NCI-H1048 (cell line): ENCODE measurements at places on chromosomes 16 and 17.
A peak's percentile ranks its signal among the peaks of the same experiment; 100 is the strongest.

DNA sequence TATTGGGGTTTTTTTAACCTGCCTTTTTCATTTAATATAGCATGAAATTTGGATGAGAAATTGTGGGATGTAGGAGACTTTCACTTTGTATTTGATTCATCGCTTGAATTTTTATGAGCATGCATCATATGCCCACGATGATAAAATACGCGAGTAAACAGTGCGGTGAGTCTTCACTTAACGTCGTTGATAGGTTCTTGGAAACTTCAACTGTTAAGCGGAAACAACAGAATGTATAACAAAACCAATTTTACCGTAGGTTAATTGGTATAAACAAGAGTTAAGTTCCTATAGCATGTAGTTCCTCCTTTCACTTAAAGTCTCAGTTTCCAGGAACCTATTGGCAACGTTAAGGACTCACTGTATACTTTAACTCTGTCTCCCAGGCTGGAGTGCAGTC, 28.7 kb downstream of the MMP15 start:
- no peak for DNase-seq

- DNase-seq, result no peak
These were observed 42.0 kb upstream of the RPL38 start for GRCh38 chr17:74161503-74161875.

DNA sequence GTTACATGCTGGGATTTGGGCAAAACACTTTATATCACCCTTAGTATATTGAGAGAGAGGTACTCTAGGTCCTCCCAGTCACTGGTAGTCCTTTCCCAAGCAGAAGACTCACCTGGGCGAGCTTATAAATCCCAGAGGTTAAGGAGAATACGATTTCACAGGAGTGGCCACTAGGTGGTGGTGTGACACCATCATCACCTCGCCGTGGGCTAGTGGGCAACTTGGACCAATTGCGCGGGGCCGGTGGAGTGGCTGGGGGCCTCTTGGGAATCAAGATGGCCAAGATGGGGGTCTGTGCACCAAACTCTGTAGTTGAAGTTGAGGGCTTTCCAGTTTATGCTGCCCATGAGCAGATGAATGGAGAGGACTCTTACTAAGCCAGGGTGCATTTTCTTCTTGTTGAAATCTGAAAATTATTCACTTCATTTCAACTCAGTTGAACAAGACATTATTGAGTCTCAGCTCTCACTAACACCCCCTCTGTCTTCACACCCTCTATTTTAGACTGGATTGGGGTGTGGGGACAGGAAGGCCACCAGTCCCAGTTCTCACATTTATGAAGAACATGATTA, 38.2 kb upstream of the PIRT start:
- no peak for DNase-seq

DNA sequence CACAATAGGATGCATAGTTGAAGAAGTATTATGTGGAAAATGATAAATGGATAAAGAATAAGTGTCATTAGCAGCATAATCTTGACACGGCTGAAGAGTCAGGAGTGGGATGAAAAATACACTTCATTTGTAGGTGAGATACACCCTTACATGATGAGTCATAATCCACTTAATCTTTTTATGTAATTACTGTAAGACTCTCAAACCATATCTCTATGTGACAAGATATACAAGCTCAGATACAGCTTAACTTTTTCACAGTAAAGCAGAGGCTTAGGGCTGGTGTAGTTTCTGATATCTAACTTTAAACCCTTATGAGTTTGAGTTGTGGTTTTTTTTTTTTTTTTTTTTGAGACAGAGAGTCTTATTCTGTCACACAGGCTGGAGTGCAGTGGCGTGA, 101.2 kb downstream of the FTO start:
- DNase-seq, result no peak

GRCh38 chr17:31318298-31318801, 3.1 kb downstream of the EVI2A start:
- DNase-seq, result no peak

- no peak for DNase-seq
These were observed 2.0 kb upstream of the NDRG4 start for GRCh38 chr16:58497935-58498334.

- DNase-seq, result no peak
These were observed 32.1 kb downstream of the NDE1 start for GRCh38 chr16:15682105-15682570.

- no peak for DNase-seq
These were observed 15.2 kb downstream of the ANKRD40 start for GRCh38 chr17:50692448-50693035.

DNA sequence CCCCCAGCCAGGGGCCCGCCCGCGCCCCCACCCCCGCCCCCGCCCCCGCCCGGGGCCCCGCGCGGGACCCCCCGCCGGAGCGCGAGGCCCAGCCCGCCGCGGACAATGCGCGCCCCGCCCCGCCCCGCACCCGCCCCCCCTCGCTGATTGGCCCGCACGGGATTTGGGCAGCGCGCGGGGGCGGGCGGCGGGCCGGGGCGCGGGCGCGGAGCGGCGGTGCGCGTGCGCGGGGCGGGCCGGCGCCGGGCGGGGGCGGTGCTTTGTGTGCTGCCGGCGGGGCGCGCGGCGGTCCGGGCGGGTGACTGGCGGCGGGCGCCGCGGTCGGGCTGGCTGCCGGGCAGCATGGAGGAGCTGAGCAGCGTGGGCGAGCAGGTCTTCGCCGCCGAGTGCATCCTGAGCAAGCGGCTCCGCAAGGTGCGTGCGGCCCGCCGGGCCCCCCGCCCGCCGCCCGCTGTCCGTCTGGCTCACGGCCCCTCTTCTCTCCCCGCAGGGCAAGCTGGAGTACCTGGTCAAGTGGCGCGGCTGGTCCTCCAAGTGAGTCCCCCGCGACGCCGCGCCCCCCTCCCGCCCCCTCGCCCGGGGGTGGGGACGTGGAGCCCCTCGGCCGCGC, at the start of gene CBX2:
TSS of gene CBX2 (plus strand) at position 255 of the 610 bp plus-strand sequence. CDS start at position 343, 88 bp downstream.
- peak; percentile 68 for DNase-seq

DNA sequence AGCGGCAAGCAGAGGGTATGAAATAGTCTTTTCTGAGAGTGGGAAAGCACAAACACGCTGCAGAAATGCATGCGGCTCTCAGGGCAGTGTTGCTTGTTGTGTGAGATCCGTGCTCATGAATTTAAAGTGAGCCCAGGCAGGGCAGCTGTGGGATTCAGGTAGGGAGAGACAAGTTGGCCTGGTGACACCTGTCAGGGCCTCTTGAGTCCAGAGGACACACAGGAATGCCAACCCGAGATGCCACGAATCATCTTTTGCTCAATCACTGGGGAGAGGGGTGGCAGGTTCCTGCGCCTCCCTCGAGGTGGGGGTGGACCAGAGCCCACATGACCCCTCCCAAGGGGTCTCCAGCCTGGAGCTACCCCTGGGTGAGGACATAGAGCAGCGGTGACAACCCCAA, 211.9 kb downstream of the GSG1L start:
- DNase-seq, result no peak

GRCh38 chr16:29029168-29029994, 44.5 kb downstream of the LAT start:
- DNase-seq, result no peak

GRCh38 chr17:79840989-79841286, 1.7 kb upstream of the CBX4 start:
- no peak for DNase-seq

- DNase-seq, result no peak
These were observed 5.9 kb upstream of the SDK2 start for GRCh38 chr17:73650140-73650539.

- no peak for DNase-seq
These were observed 529.1 kb downstream of the WWOX start for GRCh38 chr16:78628461-78629045.

DNA sequence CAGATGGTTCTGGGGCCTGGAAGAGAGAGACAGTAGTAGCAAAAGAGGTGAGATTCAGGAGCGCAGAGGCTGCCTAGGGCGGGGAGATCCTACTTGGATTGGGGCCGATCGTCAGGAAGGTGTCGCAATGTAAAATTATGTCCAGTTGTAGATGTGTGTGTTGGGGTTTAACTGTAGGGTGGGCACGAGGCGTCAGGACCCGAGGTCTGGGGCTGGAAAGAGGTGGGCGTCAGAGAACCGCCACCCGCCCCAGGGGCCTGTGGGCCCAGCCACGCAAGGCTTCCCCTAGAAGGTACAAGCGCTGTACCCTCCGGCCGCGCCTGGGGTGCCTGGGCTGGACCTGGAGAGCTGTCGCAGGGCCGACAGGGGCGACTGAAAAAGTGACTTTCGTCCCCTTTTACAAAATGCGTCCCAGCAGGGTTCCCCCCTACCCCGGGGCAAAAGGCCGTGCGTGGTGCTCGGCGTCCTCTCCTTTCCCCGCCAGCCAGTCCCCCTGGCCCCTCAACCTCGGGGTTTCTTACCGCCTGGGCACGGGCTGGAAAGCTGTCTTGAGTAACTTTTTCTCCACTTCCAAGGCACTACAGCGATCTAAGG, 2.8 kb downstream of the IRX3 start:
- no peak for DNase-seq

DNA sequence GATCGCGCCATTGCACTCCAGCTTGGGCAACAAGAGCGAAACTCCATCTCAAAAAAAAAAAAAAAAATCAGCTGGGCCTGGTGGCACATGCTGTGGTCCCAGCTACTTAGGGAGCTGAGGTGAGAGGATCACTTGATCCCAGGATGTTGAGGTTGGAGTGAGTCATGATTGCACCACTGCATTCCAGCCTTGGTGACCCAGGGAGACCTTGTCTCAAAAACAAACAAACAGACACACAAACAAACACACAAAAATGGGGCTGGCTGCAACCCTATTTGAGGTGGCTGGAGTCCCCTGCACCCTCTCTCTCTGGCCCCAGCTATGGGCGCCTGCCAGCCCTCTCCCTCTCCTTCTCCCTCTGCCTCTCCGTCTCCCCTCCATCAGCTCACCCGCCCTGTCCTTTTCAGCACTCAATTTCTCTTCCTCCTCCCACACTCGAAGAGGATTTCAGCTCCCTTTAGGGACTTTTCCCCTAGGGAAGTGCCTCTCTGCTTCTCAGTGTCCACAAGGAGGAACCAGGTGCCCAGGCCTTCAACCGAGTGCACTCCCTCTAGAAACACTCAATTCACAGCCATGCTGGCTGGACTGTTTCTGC, 17.5 kb upstream of the TFAP4 start:
- DNase-seq, result no peak

DNA sequence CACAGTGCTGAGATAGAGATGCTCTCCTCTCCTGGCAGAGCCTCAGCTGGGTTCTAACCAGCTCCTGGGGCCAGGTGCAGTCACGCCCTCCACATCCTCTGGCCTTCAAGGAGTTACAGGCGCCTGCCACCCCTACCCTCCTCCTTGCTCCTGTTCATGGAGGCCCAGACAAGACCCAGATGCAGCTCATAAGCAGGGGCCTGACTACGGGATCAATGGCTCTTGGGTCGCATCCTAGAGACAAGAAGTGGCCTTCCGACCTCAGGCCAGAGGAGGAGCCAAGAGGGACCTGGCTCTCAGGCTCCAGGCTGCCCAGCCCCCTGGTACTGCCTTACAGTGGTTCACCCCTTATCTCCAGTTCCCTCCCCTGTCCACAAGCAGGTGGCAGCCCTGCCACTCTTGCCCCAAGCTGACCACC, 23.0 kb downstream of the ARHGAP27 start:
- no peak for DNase-seq

- DNase-seq, result no peak
These were observed 18.9 kb downstream of the ACSF3 start for GRCh38 chr16:89112377-89113151.

DNA sequence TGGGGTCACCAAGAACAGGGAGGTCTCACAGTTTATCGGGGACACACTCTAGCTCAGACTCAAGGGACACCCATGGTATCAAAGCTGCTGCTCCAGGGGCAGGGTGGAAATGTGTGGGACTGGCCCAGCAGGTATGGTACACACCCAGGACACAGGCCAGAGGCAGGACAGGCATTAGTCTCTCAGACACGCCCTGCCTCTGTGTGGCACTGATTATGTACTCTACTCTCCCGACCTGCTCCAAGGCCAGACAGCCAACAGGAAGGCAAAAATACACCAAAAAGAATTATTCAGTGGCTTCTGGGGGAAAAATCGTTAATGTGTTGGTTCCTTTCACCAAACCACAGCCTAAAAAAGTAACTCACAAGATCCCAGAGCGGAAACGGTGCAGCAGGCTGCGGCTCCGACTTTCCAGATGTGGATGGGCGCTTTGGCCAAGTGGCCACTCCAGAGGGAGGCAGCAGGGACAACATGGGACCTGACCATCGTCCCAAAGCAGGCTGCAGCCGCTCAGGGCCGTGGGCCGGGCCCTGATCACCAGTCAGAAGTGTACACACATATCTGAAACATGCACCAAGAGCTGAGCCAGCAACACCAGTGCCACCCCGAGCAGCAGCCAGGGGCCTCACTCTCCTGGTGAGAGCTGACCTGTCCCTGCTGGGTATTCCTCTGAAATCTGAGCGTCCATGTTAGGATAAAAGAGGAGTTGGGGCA, 1.0 kb upstream of the SIRT7 start:
- no peak for DNase-seq

- no peak for DNase-seq
These were observed 4.1 kb downstream of the KRT10 start for GRCh38 chr17:40818343-40818732.

DNA sequence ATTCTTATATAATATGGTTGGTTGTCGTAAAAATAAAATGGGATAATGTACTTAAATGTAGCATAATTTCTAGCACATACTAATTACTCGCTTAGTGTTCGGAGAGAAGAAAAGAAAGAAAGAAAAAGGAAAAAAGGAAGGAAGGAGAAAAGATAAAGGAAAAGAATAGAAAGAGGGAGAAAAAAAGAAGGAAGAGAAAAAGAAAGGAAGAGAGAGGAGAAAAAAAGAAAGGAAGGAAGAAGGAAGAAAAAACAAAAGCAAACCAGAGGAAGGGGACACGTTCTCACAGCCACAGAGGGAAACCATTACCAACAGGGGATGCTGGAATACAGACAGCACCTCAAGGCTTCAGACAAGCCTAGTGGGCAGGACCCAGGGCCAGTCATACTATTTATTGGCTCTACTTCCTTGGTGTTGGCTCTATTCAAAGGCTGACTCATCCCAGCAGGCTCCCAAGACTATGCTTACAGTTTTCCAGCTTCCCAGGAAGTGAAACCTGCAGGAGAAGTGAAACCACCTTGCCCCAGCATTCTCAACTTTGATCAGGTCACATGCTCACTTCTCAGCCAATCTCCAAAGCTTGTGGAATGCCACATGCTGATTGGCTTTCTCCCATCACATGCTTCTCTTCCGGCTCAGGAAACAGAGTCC, 273.5 kb upstream of the IRX5 start:
- no peak for DNase-seq

- no peak for DNase-seq
These were observed 14.4 kb downstream of the CUEDC1 start for GRCh38 chr17:57940653-57941329.

DNA sequence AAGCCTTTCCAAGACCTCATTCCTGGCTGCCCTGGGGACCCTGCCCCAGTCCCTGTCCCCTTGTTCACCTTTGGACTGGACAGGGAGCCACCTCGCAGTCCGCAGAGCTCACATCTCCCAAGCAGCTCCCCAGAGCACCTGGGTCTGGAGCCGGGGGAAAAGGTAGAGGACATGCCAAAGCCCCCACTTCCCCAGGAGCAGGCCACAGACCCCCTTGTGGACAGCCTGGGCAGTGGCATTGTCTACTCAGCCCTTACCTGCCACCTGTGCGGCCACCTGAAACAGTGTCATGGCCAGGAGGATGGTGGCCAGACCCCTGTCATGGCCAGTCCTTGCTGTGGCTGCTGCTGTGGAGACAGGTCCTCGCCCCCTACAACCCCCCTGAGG, 38.7 kb upstream of the IL21R start:
- no peak for DNase-seq
